ENCODE measurements at places on chromosomes 4 and X.

- DNase-seq, result no peak
These were observed 96.2 kb downstream of the UGT8 start for GRCh38 chr4:114694770-114695169.

- DNase-seq, result no peak
These were observed 24.9 kb downstream of the APLN start for GRCh38 chrX:129629837-129630236.

- no peak for DNase-seq
These were observed 177.3 kb downstream of the ARHGAP10 start for GRCh38 chr4:147909225-147909624.

- no peak for DNase-seq
These were observed 124.8 kb downstream of the SNCA start for GRCh38 chr4:89712141-89712540.

DNA sequence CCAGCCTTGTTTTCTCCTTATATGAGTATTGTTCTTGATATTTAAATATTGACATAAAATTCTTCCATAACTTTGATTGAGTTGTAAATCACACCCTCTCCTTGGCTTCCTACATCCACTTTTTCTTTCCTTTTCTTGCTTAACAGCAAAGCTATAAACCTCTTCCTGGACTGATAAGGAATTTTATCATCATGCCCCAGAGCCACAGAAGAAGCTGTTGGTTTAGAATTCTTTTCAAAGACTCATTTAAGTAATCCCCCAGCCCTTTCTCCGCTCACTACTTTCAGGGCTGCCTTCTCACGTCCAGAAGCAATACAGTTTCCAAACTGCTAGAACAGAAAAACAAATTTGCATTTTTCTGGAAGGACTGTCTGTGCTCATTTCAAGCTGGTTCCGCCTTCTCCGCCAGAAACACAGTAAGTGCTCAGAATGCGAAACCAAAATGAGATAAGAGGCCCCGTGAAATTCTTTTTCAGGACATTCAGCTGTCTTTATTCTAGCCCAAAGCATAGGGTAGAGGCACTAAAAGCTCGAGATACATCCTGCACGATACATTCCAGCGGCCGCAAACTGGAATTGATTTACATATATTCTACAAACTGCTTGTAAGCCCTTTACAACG, 849 bp downstream of the MID1 start:
- no peak for DNase-seq

GRCh38 chr4:6280365-6280996, 10.8 kb downstream of the WFS1 start:
- DNase-seq, result no peak

DNA sequence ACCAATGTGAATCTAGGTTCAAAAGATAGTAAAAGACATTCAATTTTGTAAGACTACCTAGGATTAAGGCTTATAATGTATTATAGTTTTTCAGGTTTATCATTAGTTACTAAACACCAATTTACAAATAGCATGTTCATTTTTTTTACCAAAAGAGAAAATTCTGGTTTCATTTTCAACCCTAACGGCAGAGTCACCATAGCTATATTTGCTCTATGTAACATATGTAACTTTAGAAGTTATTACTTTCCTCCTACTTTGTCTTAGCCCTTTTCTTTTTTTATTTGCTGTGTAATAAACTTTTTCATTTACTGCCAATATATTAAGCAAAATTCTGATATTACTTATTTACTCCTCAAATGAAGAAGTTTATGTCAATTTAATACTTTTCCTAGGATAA, 639.6 kb downstream of the ARAP2 start:
- no peak for DNase-seq

DNA sequence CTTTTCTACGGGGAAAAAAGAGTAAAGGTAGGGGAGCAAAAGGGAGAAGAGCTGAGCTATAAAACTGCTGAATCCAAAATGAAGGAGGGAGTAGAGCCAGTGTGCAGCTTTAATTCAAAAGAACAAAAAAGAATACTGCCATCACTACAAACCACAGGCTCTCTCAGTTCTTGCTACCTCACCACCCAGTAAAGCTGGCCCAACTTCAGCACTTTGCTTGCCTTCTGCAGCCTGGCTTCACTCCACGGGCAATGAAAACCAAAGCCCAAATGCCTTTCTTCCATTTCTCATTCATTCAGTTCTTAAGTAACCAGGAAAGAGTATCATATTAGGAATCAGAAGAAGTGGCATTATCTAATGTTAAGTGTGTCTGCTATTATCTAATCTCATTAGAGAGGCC, 376.8 kb downstream of the BCOR start:
- DNase-seq, result no peak

- no peak for DNase-seq
These were observed 1566.5 kb upstream of the PCDH7 start for GRCh38 chr4:29153642-29154041.

GRCh38 chr4:384311-385010, 46.8 kb downstream of the ZNF141 start:
- no peak for DNase-seq

DNA sequence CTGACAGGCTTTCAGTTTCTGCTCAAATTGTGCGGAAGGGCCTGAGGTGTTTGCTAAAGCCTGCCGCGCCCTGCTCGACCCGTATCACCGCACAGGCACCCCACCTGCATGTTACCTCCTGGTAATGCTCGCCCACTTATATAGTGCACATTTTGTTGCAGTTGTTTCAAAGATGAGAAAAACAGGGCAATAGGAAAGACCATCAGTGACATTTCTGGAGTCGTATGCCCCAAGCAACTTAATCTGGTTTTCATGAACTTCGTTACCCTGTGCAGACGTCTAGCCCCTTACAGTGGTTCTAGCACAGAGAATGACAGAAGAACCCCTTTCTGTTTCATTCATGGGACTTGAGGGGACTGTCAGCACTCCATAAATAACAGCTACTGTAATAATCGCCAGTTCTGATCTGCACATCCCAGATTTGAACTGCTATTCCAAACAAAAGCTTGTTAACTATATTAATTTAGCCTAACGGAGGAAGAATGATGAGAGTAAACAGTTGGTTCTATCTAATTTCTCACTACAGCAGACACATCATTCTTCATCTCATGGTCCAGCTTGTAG, 940 bp upstream of the DCTD start:
- no peak for DNase-seq

- DNase-seq, result no peak
These were observed 14.6 kb upstream of the ZNF630 start for GRCh38 chrX:48086082-48086481.

DNA sequence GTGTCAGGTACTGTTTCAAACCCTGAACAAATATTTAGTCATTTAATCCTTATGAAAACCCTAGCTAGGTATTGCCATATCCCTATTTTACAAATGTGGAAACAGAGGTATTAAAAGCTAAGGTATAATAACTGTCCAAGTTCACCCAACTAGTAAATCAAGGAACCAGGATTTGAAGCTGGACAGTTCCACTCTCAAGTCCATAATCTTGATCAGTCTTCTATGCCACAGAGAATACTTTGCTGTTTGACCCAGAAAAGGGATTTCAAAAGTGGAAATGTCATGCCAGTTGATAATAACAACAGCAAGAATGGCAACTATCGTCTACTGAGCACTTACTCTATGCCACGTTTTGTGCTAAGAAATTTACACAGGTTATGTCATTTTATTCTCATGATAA, 90.4 kb upstream of the KIT start:
- DNase-seq, result no peak

DNA sequence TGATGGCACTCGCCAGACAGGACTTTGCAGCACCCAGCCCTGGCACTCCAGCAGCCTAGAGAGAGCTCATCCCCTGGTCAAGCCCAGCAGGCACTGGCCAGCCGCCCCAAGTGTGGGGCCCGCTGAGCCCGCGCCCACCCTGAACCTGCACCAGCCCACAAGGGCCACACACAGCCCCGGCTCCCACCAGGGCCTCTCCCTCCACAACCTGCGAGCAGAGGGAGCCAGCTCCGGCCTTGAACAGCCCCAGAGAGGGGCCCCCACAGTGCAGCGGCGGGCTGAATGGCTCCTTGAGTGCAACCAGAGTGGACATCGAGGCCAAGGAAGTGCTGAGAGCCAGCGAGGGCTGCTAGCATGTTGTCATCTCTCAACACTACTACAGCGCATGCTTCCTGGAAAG, 34.4 kb upstream of the DEFB131A start:
- DNase-seq, result no peak

GRCh38 chr4:26151615-26152014, 169.2 kb upstream of the RBPJ start:
- no peak for DNase-seq

- no peak for DNase-seq
These were observed 345.3 kb downstream of the MAPK10 start for GRCh38 chr4:86014599-86014998.

- DNase-seq, result no peak
These were observed 349.6 kb downstream of the GPAT3 start for GRCh38 chr4:83885256-83886182.

DNA sequence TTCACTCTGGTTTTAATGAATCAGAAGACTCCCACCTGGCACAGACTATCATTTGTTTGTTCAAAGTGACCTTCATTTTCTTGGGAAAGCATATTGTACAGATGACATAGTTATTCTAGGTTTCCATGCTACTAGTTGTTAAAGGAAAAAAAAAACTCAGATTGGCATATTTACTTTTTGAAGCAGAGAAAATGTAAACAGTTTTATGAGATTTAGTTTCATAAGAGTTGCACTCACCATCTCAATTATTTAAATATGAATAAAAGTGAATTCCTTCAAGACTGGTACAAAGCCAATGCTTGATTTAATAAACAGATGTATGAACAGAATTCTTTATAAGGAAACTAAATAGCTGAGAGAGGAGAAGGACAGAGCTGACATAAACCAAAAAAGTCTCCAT, 280.3 kb upstream of the UGT8 start:
- DNase-seq, result no peak

DNA sequence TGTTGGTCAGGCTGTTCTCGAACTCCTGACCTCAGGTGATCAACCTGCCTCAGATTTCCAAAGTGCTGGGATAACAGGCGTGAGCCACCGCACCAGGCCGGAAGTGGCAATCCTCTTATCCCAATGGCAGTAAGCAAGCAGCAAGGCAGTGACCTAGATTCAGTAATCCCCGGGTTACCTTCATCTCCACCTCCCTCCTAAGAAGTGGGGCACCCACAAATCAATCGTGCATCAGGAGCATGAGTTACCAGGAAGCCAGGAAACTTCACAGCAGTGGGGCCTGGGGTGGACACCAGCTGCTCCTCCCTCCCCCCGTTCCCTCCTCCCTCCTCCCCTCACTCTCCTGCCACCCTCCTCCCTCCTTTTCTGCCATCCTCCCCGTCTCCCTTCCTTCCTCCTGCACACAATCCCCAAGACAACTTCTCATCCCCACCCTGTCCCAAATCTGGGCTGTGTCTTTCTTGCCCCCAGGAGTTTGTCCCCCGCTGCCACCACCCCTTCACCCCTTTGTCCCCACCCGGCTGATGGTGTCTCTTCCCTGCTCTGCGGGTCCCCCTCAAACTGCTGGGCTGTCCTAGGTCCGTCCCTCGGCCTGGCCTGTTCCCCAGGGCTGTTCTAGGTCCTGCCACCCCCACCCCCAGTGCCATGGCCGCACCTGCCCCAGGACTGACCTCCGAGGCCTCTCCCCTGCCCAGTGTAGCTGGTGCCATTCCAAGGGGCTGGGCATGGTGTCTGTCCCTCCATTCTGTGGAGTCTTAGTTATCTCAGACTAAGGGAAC, 2.2 kb downstream of the PDE6B start:
- no peak for DNase-seq

DNA sequence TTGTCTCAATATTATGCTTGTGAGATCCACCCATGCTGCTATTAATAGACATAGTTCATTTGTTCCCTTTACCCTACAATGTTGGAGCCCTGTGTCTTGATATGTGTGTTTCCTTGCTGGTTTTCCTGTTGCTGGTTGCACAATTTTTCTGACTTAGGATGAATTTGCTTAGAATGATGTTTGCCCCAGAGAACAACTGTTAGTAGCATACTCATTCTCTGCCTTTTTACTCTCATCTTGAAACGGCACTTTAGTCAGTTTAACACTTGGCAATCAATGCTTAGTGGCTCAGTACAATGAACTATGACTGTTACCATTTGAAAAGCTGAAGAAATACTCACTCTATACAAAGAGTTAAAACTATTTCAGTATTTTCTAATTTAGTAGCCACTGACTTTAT, 158.8 kb upstream of the NDST4 start:
- no peak for DNase-seq

DNA sequence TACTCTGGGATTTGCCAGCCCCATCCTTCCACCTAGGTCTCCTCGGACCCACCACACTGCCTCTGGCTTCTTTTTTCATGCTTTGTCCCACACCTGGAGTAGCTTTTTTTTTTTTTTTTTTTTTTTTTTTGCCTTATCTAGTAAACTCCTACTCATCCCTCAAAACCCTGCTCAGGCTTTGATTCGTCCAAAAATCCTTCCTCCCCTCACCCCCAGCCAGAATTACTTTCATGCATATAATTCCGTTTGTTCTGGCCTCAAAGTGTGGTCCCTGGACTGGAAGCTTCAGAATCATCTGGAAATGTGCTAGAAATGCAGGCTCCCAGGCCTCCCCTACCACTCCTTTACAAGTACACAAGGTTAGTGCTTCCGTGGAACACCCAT, 320.1 kb downstream of the PTTG2 start:
- no peak for DNase-seq

DNA sequence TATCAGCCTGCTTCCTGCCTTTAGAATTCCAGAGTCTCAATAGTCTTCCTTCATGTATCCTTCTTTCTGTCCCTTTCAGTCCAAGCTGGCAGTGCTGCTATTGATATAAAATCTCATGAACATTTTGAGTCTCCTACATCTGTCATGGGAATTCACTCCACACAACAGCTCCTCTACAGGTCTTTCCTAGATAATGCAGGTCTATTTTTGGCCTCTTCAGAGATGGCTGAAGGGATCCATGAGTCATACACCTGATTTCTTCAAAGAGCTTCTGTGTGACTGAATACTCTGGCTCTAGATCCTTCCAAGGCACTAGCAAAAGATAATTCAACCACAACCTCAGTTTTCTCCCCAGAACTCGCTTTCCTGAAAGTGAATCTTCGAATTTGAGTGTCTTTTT, 115.4 kb downstream of the STPG2 start:
- no peak for DNase-seq

GRCh38 chr4:176729489-176729888, 63.2 kb downstream of the VEGFC start:
- no peak for DNase-seq

DNA sequence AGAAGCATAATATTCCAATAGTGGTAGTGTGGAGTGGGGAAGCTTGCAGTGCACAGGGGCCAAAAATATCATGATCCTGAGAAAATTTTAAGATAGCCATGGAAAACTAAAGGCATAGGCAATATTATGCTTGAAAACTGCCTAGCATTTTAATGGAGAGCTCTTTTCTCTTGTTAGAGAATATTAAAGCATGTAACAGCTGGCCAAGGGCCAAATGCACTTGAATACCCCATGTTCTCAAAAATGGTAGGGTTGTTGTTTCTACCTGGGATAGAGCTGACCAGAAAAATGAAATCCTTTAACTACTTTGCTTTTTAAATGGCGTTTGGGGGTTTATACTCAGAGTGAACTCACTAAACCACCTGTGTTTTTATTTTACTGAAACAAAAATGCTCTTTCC, 739.6 kb upstream of the SLIT2 start:
- DNase-seq, result no peak

Measured in right forelimb (tissue), 1 donor.